SW 1271 (cell line): ENCODE measurements at places on chromosomes 5 and 9.

DNA sequence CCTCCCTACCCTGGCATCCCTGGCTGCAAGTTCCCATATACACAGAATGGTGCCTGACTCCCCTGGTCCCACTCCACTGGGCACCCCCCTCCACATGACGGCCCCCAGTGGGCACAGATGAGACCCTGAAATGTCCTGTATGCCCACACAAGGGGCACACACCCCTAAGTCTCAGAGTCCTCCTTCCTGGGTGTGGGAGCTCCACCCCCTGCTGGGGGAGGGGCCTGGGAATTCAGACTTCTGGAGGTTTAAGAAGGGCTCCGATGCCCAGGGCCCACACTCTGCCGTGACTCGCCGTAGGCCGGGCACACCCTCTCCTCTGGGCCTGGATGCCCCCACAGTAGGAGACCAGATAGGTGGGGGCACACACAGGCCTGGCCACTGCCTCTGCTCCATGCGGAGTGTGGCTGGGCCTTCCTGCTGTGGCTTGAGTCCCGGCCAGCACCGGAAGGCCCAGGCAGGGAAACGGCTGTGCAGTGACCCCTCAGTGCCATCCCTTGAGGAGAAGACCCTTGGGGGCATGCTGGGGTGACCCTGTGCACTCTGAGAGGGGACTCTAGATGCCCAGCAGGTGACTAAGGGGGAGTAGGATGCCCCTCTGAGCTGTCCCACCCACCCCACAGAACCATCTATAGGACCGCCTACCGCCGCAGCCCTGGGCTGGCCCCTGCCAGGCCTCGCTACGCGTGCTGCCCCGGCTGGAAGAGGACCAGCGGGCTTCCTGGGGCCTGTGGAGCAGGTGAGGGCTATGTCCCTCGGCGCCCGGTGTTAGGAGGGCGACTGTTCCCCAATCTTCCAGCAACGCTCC is 6.5 kb downstream of the EGFL7 start:
- DNase-seq, result peak; percentile 39

GRCh38 chr5:123438902-123439301 is 15.7 kb upstream of the CEP120 start:
- DNase-seq, result no peak

DNA sequence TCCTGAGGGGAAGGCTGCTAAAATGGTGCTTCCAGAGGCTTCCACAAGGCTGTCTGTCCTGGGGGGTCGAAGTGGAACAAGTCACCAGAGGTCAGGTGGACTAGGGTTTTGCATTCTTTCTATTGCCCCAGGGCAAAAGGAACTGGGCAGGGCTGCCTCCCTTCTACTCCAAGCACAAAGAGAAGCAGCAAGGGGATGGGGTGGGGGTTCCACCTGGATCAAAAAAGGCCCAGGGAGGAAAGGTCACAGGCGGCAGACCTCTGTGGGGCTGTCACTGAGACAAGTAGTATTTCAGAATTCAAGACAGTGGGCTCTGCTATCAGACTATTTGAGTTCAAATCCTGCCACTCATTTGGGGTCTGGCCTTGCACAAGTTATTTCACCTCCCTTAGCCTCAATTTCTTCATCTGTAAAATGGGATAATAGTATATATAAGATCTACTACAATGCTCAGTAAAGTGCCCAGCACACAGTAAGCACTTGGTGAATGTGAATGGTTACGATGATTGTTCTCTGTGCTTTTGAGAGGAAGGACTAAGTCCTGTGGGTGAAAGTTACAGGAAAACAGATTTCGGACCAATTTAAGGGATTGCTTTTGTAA is 1.9 kb upstream of the ARSI start:
- DNase-seq, result no peak

DNA sequence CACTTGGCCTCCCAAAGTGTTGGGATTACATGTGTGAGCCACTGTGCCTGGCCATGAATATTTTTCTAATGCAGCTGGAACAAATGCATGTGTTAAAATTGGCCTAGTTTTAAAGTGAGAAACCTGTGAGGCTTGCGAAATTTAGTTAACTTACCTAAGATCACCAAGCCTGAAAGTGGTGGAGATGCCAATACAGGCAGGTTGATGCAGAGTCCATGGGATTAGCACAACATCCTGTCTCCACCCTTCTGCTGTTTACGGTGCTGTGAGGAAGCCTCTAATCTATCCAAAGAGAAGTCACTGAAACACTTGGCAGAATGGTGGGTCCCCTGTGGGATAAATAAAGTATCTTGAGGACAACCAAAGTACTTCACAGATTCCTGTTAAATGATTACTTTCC is 98.2 kb downstream of the PCSK5 start:
- no peak for DNase-seq

- DNase-seq, result no peak
These were observed 101.7 kb upstream of the LHFPL2 start for GRCh38 chr5:78750281-78750680.

DNA sequence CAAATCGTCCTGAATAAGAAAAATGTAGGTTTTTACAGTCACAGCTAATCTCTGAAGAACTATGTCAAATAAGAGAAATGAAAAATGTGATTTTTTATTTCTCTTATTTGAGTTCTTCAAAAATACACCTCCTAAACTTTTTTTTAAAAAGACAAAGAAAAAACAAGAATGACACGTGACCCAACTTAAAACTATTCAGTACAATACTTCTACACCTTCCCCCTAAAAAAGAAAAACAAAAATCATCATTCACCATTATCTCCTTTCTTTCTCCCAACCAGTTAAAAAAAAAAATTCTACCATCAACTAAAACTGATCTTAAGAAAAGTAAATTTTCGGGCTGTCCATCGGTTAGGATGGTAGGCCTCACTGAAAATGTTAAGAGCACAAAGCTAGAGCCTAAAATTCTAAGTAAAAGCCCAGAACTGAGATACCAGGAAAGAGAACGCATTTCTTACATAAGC is 2.1 kb downstream of the RNF145 start:
- no peak for DNase-seq

DNA sequence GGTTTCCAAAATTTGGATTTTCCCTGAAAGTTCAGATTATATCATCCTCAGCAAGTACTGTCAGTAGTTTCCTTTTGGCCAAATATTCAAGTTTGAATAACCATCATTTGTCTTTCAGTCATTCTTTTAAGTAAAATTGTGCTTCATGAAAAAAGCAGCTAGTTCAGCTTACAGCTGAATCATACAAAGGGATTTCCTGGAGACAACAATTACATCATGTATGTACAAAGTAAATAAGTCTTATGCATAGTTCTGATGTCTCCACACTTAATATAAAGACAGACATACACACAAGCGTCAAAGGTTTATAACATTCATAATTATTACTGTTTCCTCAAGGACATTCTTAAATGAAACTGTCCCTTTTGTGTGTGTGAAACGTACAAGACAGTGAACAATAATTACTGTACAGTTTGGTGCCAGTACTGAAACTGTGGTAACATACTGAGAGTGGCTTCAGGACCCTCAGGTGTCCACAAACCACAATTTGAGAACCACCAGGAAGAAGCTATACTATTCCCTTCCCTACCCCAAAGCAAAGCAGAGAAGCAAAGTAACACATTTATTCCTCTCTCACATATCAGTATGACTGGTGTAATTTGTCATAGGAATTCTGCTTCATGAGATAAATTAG is 746.6 kb downstream of the TAF11L14 start:
- no peak for DNase-seq

GRCh38 chr5:61482980-61483379 is 150.9 kb downstream of the ZSWIM6 start:
- no peak for DNase-seq

GRCh38 chr5:146368137-146368536 is 29.5 kb downstream of the POU4F3 start:
- DNase-seq, result no peak

- no peak for DNase-seq
These were observed 137.4 kb downstream of the SCAMP1 start for GRCh38 chr5:78497573-78498533.

- DNase-seq, result no peak
These were observed 292.0 kb upstream of the DMRT1 start for GRCh38 chr9:549455-549997.

- DNase-seq, result no peak
These were observed 20.7 kb downstream of the GSN start for GRCh38 chr9:121288673-121289025.

DNA sequence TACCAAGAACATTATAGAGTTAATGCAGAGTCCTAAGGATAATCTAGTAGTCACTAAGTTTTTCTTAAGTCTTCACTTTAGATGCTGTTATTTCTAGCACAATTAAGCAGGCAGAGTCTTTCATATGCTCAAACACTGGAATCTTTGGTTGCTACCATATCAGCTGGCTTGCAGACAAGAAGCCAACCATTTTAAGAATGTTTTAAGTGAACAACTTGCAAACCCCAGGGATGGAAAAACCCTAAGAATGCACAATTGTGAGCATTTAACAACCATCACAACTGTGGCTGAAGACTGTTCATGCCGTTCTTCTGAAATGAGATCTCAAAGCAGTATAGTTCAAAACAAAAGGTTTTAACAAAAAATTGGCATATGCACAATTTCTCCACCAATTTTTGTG is 55.1 kb downstream of the CSNK1A1 start:
- no peak for DNase-seq

DNA sequence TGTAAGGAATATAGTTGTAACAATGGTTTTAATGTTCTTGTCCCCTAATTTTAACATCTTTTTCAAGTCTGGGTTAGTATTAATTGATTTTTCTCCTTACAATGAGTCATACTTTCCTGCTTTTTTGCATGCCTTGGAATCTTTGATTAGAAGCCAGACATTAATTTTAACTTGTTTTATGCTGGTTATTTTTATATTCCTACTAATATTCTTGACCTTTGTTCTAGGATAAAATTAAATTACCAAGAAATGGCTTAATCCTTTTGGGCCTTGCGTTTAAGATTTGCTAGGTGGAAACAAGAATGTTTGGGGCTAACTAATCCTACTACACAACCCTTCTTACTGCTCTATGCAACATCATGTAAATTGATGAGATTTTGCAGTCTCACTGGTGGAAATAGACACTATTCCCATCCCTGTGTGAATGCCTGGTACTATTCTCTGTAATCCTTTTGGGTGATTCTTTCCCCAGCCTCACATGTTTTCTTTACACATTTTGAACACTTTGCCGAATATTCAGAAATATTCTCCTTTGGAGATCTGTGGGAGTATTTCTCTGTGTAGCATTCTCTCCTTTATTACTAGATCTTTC is 47.2 kb downstream of the ZCCHC7 start:
- DNase-seq, result no peak

GRCh38 chr5:21765406-21765805 is 1087.7 kb downstream of the CDH12 start:
- DNase-seq, result no peak

GRCh38 chr9:21802418-21803000 is at the start of gene MTAP:
Gene MTAP (plus strand): TSS chr9:21802636. CDS start chr9:21802749, 113 bp downstream.
- no peak for DNase-seq

- DNase-seq, result no peak
These were observed 338.1 kb upstream of the ATP10B start for GRCh38 chr5:161190086-161190485.

- no peak for DNase-seq
These were observed 443.8 kb upstream of the ST8SIA4 start for GRCh38 chr5:101346906-101347305.

- DNase-seq, result no peak
These were observed 265.9 kb downstream of the ICE1 start for GRCh38 chr5:5688194-5688924.

DNA sequence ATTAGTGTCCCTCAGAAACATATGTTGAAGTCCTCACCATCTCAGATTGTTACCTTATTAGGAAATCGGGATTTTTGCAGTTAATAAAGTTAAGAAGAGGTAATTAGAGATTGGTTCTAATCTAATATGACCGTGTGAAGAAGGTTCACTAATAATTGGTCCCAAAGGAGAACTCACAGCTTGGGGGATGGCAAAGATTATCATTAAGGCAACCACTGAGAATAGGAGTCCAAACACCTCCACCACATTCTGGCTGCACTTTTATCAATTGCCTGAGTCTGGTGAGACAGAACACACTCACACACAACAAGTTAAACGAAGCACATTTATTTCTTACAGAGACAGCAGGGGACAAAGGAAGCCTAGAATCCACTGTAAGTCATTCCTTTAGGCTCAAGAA is 94.9 kb upstream of the PRDM9 start:
- no peak for DNase-seq

GRCh38 chr5:145983446-145983845 is 47.1 kb downstream of the SH3RF2 start:
- DNase-seq, result no peak

- no peak for DNase-seq
These were observed 27.5 kb downstream of the GABRA6 start for GRCh38 chr5:161713042-161713441.

DNA sequence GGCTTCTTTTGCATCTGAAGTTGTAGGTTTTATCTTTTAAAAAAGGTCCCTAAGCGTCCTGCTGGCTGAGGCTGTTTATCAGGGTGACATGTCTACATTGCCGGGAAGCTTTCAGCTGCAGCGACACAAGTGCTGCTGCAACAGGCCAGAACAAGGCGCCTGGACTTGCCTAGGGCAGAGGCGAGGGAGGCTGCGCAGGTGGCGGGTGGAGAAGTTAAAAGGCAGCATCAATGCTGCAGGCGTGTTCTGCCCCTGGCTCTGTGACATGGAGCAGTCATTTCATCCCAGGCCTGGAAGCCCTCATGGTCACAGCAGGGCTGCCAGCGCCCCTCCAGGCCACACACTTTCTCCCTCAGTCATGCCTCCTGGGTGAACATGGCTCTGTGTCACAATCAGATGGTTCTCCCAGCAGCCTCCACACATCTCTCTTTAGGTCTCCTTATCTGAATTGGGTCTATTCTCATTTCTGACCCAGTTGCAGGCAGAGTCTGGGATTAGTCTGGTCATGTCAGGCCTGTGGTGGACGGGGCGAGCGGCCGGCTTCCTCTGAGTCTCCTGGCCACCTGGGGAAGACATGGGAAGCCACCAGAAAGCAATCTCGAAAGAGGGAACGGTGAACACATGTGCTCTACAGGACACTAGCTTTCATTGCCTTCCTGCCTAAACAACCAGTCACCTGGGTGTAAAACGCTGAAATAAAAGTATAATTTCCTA is 41.3 kb downstream of the IRX2 start:
- no peak for DNase-seq

DNA sequence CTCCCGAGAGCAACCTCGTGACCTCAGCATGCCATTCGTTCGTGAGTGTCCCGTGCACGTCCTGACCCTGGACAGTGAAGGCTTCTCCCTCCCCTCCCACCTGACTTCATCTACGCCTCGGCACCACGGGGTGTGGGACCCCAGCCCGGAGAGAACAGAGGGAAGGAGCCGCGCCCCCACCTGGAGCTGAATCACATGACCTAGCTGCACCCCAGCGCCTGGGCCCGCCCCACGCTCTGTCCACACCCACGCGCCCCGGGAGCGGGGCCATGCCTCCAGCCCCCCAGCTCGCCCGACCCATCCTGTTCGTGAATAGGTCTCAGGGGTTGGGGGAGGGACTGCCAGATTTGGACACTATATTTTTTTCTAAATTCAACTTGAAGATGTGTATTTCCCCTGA is 38.3 kb upstream of the FCN2 start:
- DNase-seq, result no peak

GRCh38 chr5:133083901-133084300 is 32.1 kb downstream of the HSPA4 start:
- DNase-seq, result no peak

GRCh38 chr5:113166261-113166660 is 189.7 kb downstream of the DCP2 start:
- DNase-seq, result no peak
